CD4-positive, alpha-beta T cell treated with Interleukin-15 for 1 hour (primary cell): ENCODE measurements at places on chromosomes 7 and 10.

GRCh38 chr7:141563956-141564623, 12.9 kb downstream of the AGK start:
- peak; percentile 18 for DNase-seq

GRCh38 chr7:102095321-102096011, 191.2 kb upstream of the SH2B2 start:
- DNase-seq = no peak

GRCh38 chr7:47807756-47808155, 140.5 kb downstream of the PKD1L1 start:
- no peak for DNase-seq

DNA sequence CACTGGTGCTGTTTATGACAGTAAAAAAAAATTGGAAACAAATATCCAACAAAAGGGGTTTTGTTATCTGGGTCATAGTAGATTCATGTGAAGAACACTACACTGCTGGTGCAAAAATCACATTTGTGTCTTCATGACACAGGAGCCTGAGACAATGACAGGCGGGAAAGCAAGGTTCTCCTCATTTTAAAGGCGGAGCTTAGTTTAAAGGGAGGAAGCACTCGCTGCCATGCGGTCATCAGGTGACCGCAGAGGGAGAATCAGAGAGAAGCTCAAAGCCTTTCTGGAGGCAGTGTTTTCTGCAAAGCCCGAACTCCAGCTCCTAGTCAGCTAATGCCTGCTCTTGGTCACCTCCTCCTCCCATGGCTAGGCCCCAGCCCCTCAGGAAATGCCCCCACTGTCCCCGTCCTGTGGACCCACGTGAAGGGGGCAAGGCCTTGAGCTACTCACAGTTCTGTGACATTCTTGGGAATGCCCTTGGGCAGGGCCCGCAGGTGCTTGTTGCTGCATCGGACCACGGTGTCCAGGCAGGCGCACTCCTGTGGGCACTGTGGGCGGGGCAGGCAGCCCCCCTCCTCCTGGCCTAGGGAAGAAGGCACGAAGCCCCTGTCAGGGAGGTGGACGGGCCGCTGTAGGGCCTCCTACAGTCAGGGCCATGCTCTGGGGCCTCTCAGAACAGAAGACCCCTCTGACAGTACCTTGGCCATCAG, 146.1 kb downstream of the SLIT1 start:
- no peak for DNase-seq

- peak; percentile 82 for DNase-seq
These were observed 11.9 kb downstream of the HNRNPF start for GRCh38 chr10:43396928-43397624.

DNA sequence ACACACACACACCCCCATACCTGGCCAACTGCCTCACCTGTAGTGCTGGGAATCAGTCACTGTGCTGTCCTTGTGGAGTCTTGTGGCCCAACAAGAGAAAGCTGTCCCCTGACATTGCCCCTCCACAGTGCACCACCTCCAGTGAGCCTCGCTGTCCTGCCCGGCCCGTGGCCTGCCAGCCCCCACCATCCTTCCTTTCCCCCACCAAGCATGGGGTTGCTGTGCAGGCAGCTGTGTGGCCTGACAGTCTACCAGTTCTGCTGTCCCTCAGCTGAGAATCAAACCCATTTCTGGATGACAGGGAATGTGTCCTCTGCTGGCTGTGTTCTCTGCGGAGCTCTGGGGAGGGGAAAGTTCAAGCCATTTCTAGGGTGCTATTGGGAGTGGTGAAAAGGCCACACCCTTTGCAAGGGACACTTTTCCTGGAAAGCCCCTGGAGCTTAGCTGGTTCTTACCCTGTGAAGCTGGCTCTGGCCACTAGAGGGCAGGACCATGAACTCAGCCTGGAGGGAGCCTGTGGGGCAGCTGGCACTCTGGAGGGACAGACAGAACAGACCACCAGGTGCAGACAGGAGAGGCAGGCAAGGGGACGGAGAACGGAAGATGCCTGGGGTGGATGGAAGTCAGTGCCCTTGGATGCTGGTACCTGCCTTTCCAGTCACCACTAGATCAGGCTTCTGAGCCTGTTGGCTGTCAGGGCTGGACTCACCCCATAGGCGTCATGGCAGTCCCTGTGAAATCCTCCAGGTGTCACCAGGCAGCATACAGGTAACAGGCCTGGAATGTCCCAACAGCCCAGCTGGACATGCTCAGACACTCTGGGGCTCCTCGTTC, 10.5 kb upstream of the MTPAP start:
- peak; percentile 58 for DNase-seq

- DNase-seq = peak; percentile 12
These were observed 336.8 kb downstream of the DNAJB6 start for GRCh38 chr7:157673573-157673972.

DNA sequence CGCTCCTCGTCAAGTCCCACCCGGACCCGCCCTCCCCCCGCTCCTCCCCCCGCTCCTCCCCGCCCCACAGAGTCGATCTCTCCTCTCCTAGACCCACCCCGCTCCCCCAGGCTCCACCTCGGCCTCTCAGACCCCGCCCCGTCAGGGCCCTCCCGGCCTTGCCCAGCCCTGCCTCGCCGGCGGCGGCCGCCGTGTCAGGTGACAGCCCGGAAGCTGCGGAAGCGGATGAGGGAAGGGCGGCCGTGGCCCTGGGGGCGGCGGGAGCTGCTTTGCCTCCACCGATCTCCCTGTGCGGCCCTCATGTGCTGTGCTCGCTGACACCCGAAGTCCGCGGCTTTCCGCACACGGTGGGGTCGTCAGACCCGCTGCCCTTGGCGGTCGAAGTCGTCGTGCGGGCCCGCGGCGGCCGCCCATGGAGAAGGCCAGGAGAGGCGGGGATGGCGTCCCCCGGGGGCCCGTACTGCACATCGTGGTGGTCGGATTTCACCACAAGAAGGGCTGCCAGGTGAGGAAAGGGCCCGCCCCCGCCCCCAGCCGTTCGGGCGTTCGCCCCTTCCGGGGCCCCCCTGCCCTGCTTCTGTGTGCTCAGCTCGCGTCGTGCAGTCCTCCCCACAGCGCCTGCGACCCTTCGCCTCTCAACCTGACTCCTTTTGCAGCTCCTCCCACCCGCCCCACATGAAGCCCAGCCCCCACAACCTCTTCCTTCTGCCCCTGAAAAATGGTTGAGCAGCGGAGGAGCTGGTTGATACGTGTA, at the start of gene AVL9:
Gene AVL9 (plus strand): TSS at position 192 of the 754 bp plus-strand sequence. CDS start 221 bp downstream, at position 413.
- DNase-seq = peak; percentile 98

- no peak for DNase-seq
These were observed 143.0 kb upstream of the NRBF2 start for GRCh38 chr10:62990126-62990525.

DNA sequence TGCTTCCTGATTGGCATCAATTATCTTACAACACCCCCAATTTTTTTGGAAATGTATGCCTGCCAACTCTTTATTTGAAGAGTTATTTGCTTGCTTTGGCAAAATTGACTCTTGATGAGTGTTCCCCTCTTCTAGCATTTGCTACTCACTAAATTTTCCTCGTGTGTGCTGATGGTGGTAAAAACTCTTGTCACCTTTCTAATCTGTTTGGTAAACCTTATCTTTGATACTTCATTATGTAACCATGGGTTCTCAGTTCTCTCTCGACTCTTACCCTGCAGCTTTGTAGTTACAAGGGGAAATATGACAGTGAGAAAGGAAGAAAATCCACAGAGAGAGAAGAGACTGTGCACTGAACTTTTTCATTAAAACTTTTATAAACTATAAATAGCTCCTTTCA, 102.5 kb downstream of the CDK14 start:
- DNase-seq = no peak
